AML-193 (cell line): ENCODE measurements at places on chromosomes 4 and X.

- DNase-seq = no peak
Measured at GRCh38 chrX:70549429-70549828, 104.8 kb downstream of the DLG3 start.

DNA sequence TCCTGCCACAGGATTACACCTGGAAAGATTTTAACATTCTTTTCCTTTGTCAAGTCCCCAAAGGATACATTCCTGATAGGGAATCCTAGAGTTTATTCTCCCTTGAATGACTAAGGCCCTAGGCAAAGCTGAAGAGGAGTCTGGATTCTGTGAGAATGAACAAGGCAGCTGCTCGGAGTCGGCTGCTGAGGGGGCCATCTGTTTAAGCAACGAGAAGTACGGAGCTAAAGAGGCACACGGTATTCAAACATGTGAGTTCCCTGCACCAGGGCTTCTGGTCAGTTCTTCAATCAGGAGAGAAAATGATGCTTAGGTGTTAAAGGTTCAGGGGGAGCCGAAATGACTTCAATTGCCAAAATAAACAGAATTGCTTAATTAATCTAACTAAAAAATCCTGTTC, 97.6 kb downstream of the MGST2 start:
- DNase-seq = no peak

GRCh38 chr4:123749383-123749782, 352.8 kb downstream of the SPRY1 start:
- no peak for DNase-seq

GRCh38 chrX:71911731-71912050, 1.0 kb downstream of the NHSL2 start:
- no peak for DNase-seq

DNA sequence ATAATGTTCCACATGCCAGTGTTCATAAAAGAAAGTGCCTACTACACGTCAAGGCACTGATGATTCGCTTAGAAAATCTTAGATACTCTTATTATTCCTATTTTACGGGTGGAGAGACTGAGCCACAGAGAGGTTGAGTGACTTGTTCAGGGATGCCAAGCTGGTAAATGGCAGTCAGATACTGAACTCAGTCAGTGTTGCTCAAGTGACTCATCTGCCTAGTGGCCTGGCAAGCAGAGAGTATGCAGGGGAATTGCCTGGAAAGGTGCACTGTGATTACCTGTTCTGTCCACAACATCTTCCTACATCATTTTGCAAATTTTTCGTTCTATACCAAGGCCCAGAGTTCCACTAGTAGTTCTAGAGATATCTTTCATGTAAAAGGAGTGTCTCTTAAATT, 68.4 kb downstream of the RAPGEF2 start:
- DNase-seq = no peak

- no peak for DNase-seq
Measured at GRCh38 chr4:38005637-38006036, 45.4 kb downstream of the PTTG2 start.

DNA sequence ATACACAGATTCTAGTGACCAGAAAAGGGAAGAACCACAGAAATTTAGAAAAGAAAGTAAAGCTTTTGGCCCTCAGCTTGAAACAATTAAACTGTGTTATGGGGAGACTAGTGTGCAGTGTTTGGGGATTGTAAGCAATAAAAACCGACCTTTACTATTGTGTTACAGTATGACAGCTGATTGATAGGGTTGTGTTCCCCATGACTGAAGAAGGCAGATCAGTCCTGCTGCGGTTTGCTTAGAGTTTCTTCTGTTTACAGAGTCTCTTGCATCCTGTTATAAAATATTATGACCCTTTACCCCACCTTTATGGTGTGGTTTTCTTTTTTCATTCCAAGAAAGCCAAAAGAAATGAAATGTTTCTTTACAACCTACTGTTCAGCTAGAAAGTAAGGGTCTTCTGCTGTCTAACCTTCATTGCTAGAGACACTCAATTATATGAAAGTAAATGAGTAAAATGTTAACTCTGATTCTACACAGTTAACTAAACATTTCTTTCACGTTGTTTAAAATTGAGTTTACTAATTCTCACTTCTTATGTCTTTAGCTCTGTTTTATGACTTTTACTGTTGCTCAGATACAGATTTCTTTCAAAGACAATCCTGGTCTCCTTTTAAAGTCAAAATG, 18.1 kb downstream of the CHIC1 start:
- no peak for DNase-seq

DNA sequence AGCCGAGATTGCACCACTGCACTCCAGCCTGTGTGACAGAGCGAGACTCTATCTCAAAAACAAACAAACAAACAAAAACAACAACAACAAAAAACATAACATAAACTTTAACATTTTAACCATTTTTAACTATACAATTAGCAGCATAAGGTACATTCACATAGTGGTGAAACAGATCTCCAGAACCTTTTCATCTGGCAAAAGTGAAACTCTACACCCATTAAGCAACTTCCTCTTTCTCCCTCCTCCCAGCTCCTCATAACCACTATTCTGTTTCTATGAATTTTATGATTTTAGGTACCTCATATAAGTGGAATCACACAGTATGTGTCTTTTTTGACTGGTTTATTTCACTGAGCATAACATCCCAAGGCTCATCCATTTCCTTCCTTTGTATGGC, 103.6 kb downstream of the FAM13A start:
- DNase-seq = peak; percentile 57

DNA sequence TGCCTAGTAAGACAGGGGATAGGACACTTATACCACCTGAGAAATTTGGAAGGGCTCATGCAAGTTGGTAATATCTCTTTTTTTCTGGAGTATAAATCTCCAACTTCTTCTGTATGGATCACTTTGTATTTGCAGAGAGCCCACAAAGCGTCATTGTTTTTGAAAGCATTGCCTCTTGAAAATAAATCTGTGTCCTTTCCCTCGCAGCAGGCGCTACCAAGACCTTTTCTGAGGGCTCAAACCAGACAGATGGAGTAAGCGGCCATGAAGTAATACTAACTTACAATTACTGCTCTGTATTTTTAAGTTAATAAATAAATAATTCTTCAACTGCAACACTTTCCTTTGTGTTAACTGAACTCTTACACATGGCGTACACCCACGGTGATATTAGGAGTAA, 56.0 kb upstream of the FBXW7 start:
- no peak for DNase-seq

DNA sequence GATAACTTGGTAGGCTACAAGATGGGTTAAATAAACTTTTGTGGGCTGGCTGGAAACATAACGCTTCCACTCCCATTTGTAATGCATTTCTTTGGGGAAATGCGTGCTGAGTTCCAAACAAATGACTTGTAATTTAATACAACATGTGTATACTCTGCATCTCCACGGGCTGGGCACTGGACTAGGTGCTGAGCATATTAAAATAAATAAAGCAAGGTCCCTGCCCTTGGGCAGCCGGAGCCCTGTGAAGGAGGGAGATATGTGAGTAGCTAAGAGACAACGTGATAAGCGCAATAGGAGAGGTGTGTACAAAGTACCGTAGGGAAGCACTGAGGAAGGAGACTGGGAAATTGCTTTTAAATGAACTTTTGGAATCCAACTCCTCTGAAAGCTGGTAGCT, 147.2 kb upstream of the RBPJ start:
- no peak for DNase-seq

GRCh38 chr4:3746701-3747580, 19.2 kb upstream of the ADRA2C start:
- no peak for DNase-seq

DNA sequence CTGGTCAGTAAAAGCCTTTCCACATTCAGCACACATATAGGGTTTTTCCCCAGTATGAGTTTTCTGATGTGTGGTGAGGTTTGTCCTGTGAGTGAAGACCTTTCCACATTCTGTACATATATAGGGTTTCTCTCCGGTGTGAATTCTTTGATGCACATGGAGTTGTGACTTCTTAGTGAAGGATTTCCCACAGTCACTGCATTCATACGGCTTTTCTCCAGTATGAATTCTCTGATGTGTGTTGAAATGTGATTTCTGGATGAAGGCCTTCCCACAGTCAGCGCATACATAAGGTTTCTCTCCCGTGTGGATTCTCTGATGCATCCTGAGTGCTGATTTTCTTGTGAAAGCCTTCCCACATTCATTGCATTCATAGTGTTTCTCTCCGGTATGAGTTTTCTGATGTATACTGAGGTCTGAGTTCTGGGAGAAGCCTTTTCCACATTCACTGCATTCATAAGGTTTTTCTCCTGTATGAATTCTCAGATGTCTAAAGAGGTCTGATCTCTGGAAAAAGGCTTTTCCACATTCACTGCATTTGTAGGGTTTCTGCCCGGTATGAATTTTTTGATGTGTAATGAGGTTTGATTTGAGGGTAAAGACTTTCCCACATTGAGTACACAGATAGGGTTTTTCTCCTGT, 34.7 kb downstream of the ZNF41 start:
- no peak for DNase-seq

DNA sequence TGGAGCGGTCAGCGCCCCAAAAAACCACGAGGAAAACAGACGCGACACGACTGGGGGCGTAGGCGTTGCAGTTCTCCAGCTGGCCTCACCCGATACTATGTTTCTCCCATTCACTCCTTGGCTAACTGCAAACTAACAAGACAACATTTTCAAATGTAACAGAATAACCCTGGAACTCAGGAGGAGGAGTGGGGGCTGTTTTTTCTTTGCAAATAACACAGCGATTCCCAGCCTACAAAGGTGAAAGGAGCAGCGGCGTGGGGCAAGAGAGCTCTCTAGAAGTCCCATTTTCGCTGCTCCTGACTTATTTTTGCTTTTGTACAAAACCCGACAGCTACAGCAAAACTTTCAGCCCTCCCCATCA, 1.6 kb downstream of the SOX3 start:
- no peak for DNase-seq

GRCh38 chrX:108833993-108834392, 97.6 kb upstream of the IRS4 start:
- DNase-seq = no peak

- no peak for DNase-seq
Measured at GRCh38 chrX:39158801-39159657, 357.8 kb downstream of the MID1IP1 start.

GRCh38 chr4:67746797-67747495, 7.2 kb downstream of the GNRHR start:
- peak; percentile 63 for DNase-seq

DNA sequence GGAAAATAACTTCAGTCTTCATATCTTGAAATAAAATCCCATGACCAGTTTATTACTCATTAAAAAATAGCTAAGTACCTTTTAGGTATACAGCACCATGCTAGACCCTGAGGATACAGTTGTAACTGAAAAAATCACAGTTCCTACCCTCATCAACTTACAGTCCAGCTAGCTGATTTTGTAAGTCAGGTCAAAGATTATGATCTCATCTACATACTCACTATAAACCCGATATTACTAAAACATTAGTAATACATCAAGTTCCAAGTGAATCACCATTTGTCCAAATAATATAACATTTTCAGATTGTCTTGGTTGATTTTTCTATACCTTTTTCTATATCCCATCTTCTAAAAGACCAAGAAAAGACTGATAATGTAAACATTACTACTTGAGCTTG, 333.9 kb downstream of the INPP4B start:
- no peak for DNase-seq

DNA sequence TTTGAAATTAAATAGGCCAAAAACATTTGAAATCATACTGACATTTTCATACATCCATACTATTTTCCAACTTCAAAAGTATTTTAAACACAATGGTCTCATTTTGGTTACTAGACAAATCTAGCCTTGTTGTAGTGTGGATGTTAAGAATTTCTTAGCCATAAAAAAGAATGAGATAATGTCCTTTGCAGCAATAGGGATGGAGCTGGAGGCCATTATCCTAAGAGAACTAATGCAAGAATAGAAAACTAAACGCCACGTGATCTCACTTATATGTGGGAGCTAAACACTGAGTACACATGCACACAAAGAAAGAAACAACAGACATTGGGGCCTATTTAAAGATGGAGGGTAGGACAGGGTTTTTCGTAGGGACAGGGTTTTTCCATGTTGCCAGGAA, 153.8 kb downstream of the CCSER1 start:
- DNase-seq = no peak

GRCh38 chr4:100299046-100299840, 109.0 kb upstream of the DDIT4L start:
- no peak for DNase-seq

DNA sequence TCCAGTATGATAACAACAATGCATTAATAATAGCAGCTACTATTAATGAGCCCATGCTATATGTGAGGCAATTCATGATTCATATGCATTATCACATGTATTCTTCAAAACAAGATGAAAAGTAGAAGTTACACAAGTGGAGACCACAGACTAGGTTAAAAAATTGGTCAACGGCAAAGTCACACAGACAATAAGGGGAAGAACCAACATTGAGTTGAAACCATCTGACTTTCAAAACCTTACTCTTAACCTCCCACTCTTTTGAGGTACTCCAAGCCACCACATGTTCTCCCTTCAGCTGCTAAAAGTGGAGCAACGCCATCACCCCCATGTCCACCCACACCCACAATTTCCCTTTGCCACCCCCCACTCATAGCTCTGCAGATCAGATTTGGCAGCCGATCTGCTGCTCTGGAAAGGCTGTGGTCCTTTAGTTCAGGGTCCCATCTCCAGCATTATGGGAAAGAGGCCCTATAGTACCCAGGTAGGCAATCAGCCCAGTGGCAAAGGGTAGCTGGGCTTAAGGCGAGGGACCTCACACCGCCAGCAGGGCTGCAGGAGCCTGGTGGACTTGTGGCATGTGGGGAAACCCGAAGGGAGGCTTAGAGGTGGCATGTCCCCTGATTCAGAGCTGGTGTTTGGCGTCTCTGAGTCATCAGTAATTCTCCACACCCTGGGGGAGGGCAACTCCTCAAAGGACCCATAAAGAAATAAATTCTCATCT, 33.5 kb upstream of the CYBB start:
- peak; percentile 90 for DNase-seq
